ENCODE measurements at places on chromosomes 11 and 22.

DNA sequence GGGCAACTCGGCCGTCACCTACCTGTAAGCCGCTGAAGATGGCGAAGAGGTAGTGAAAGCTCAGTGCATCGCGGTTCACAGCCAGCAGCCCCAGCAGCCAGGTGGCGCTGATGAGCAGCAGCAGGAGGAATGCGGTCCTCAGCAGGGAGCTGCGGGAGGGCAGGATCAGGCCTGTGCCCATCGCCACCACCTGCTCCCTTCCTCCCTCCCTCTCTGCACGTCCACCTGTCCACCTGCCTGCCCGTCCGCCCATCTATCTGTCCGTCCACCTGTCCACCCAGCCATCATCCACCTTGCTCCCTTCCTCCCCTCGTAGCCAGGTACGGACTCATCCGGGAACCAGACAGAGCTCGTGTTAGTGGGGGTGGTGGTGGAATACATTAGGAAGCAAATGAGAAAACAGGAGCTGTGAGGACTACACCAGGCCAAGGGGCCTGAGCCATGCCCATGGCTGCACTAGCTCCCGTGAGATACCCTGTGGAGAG lies 32.2 kb downstream of the TRMU start:
- peak; percentile 71 for DNase-seq

DNA sequence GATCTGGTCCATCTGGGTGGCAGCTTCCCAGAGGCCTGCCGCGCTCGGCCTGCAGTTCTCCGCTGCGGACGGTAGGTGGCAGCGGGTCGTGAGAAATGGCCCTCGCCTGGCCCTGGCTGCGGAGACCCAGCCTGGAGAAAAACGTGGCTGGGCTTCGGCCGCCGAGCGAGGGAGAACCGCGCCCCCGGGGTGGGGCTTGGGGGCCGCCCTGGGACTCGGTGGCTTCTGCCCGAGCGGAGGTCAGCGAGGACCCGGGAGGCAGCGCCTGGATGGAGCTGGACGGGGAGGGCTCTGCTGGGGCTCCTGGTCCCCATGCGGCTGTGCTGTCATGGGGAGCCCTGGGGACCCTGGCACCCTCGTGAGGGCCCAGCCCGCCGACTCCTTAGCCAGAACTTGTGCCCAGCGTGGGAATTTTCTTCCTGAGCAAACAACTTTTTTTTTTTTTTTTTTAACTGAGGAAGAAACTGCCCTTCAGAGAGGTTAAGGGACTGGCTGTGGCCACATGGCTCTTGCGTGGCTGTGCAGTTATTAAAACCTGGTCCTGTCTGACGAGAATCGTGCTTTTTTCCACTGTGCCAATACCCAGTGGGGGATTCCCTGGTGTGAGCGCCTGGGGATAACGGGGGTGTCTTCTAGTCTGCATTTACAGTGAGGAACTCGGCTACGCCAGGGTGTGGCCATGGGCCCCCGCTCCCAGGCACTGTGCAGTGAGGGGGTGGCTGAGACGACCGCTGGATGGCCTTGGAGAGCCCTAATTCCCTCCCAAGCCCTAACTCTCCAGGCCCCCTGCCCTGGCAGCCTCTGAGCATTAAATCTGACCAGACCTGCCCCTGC lies 535.6 kb downstream of the INSC start:
- DNase-seq, result peak; percentile 61

DNA sequence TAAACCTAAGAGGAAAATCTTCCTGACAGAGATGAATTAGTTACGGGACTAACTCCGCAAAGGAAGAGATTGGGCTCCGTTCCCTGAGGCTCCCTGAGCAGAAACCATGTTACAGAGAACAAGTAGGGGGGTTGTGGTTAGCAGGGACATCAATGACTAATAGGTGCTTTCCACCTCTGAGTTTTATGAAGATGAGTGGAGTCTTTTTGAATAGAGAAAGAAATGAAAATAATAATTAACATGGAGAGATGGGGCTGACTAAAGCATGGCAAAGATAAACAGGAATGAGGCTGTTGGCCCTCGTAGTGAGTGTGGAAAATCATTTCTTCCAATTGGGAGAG lies 47.5 kb upstream of the PICALM start:
- DNase-seq, result no peak

DNA sequence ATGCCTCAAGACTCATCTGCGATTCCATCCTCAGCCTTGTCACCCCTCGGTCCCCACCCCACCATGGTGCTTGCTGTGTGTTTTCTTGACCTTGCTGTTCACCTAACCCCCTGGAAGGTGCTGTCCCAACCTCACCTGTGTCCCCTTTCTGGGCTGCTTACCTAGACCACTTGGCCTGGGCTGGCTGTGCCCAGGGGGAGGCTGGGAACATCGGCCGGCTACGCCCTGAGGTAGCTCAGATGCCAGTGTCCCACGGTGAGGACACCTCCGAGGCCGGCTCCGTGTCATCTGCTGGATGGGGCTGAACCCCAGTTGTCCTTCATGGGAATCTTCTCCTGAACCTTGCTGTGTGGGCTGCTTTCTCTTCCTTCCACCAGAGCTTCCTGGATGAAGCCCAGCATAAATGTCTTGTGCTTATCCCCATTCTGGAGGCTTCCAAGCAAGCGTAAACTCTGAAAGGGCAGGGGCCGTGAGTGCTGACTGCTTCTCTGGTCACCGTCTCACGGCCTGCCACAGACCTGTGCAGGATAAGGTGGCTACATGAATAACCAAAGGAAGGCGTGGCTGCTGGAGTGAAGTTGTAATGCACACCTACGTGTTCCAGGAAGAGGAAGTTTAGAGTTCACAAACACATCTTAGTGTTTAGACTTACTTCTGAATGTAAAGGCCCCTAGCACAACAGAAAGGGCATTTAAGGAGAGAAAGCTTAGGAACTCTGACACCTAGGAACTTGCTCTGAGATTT lies 724.3 kb downstream of the TBC1D22A start:
- no peak for DNase-seq

GRCh38 chr11:132300283-132300682 lies 929.9 kb downstream of the NTM start:
- DNase-seq, result no peak

- DNase-seq, result no peak
These were observed 14.0 kb downstream of the RPS6KA4 start for GRCh38 chr11:64372802-64373597.

GRCh38 chr22:36587289-36588154 lies 58.6 kb upstream of the EIF3D start:
- no peak for DNase-seq

Measured in activated CD4-positive, alpha-beta T cell treated with anti-CD3 and anti-CD28 coated beads, Interleukin-2, amount 50 U/mL, for 1 hour (primary cell).